ENCODE measurements at places on chromosomes 7 and 10.

GRCh38 chr10:101373063-101373462 lies 19.1 kb downstream of the BTRC start:
- no peak for DNase-seq

- no peak for DNase-seq
Measured at GRCh38 chr10:3980144-3980543, 195.1 kb upstream of the KLF6 start.

DNA sequence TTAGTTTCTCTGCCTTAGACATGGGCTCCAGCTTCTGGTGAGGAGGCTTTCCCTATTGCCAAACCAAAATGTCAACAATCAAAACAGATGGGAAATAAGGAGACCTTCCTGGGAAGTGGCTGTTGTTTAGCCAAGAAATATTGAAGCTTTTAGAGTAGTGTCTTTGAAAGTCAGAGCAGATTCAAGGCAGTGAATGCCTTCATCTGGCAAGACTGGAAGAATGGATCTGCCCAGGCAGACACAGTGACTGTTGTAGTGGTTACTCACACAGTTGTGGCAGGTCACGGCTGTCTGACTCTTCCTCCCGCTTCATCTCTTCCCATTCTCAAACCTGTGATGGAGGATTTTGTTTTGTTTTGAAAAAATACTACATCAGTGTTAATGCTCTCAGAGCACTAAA lies 154.1 kb upstream of the ADO start:
- no peak for DNase-seq

- no peak for DNase-seq
Measured at GRCh38 chr7:99469381-99470065, 3.2 kb upstream of the ZNF789 start.

DNA sequence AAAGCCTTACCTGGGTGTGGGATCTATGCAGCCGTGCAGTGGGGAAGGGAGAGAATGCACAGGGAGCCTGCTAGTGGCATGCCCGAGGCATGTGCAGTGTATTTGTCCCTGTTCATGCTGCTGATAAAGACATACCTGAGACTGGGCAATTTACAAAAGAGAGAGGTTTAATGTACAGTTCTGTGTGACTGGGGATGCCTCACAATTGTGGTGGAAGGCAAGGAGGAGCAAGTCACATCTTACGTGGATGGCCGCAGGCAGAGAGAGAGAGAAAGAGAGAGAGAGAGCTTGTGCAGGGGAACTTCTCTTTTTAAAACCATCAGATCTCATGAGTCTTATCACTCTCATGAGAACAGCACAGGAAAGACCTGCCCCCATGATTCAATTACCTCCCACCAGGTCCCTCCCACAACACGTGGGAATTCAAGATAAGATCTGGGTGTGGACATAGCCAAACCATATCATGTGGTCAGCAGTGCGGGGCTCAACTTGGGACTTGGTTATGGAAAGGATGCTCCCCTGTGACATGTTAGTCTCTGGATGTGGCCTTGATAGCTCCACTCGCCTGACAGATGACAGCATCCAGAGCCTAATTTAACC lies 128.9 kb downstream of the DOCK1 start:
- DNase-seq = no peak

DNA sequence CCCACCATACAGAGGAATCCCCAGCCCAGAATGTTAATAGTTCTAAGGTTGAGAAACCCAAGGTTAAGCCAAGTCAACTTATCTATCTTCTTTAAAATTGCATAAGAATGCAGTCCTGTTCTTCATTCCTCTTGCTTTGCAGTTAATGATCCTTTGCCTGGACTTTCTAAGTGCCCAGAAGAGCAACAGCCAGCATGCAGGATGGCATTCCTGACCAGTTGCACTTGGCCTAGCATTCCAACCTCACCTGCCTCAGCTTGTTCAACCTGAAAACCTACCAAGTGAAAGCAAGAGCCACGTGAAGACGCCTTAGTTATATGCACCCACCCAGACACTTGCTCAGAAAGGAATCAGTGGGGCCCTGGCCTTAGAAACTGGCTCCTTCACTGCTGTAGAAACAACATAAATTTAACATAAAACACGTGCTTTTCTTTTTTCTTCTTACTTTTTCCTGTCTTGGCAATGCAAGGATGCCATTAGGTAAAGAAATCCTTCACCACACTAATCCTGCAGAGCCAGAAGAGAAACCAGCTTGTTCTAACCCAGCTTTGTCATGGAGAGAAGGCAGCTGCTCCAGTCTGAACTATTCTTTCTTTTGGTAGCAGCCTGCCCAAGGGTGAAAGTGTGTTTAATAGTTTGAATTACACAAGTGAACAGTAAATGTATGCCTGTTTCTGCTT lies 25.0 kb downstream of the EGFR start:
- DNase-seq = no peak

DNA sequence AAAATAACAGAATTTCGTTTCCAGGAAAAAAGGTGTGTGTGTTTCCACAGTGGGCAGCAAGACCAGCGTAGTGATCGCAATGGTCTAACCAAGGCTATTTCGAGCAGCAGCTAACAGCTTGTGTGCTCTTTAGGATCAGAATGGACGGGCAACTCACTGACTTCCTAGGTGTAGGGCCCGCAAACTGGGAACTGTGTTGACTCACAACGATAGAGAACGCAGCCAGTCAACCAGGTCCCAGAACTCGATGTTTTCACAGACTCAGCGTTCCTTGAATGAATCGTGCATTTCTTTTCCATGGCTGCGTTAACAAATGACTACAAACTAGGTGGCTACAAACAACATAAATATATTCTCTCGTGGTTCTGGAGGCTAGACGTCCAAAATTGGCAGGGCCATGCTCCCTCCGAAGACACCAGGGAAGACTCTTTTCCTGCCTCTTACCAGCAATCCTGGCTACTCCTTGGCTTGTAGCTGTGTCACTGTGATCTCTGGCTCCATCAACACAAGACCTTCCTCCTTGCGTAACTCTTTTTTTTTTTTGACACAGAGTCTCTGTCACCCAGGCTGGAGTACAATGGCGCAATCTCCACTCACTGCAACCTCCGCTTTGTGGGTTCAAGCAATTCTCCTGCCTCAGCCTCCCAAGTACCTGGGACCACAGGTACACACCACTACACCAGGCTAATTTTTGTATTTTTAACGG lies 39.1 kb downstream of the PODXL start:
- DNase-seq = no peak

GRCh38 chr10:112497347-112497950 lies 50.4 kb downstream of the VTI1A start:
- no peak for DNase-seq

DNA sequence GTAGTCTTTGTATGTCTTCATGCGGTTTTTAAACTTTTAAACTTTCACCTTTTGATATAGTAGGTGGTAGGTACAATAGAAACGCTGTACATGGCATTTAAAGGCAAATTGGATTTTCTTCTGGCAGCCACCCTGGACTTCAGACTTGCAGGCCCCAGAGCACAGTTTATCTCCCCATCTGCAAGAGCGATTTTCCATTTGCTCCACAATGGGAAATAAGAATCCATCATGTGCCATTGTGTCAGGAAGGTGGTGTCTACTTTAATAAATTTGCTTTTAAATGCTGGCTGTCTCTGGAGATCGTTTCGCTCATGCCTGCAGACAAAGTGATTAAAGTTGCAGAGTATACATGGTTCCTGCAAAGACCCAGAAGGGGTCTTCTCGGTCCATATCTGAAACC lies 38.9 kb downstream of the UNC5B start:
- DNase-seq = no peak

GRCh38 chr7:129134356-129134987 lies 10.0 kb upstream of the TSPAN33 start:
- DNase-seq = no peak

DNA sequence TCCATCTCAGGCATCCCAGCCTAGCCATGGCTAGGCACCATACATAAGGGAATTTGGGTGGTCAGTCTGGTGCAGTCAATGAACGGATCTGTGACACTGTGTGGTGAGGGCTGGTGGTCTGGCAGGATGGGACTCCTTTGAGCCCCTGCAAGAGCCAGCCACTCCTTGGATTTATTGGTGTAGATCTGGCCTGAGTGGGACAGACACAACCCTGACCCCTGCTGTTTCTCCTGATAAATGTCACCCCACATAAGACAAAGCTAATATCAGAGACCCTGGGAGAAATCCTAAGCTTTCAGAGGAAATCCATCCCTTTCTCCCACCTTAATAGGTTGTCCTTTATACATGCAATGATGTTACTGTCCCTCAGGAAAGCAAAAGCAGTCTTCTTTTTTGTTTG lies 2.3 kb downstream of the FBXO24 start:
- no peak for DNase-seq

DNA sequence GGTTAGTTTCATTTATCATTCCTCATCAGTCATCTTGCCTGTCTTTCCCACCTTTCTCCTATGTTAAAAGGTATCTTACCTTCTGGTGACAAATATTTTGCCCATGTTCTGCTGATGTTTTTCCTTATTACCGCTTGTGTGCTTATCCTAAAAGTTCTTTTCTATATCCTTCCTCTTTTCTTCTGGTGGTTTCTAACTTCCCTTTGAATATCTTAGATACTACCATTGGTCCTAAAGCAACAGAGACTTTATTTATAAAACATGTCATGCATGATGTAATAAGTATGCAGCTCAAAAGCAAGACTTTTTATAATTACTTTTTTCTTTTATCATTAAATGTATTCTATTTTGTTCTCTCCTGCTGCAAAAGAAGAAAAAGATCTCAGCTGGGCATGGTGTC lies 24.8 kb downstream of the TBC1D12 start:
- DNase-seq = no peak

- DNase-seq = no peak
Measured at GRCh38 chr7:69670701-69671100, 72.4 kb downstream of the AUTS2 start.

DNA sequence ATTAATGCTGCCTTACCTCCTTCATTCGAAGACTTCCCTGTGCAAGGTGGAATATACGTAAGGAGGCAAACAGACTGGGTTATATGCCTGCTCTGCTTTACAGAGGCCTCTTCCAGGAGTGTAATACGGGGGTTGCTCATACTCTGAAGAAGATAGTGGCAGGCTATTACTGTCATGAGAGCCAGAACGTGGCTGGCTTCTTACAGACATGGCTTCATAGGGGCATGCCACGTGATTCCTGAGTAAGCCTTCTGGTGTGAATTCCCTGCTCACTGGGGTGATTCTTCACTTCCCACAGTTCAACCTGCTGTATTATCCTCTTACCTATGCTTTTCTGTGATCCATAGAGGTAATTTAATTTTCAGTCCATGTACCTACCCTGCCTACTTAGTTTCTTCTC lies 141.8 kb downstream of the ST7 start:
- no peak for DNase-seq

- no peak for DNase-seq
Measured at GRCh38 chr10:47454780-47455058, 29.2 kb downstream of the ANXA8 start.

- no peak for DNase-seq
Measured at GRCh38 chr7:77399816-77400215, 16.3 kb downstream of the GSAP start.

- no peak for DNase-seq
Measured at GRCh38 chr7:8511855-8512254, 78.4 kb downstream of the NXPH1 start.

DNA sequence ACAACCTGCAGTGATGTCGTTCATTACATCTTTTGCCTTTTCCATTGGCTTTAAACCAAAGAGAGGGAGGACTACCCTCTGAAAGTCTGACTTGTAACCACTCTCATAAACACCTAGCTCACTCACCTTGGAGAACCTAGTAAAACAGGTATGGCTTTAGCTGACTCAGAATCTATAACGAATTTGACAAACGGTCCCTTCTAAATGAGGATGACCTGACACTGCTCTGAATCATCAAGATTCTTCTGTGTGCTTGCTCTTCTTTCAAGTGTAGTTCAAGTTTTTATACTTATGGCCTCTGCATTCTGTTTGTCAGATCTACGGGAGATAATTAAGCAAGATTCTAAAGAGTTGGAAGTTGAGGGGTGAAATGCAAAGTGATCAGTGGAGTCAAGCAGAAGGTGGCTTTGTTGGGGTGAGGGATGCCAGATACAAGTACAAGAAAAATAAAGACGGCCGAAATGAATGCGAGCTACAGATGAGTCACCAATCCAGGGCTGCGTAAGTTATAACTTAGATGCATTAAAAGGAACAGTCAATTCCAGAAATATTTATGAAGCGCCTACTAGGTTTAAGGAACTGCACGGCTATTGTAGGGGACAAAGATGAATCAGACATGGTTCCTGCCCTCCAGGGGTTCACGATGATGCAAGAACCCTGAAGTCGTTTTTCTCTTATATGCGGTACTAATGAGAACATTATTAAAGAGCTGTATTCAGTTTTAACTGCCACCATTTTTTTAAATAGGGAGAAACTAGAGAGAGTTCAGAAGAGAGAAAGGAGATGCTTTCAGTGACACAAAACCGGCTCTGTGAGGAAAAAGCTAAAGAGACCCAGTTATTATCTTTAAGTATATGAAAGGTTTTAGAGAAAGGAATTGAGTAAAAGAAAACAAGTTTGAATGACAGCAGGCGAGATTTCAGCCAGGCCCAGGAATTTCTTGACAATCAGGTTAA lies 6.5 kb downstream of the HIPK2 start:
- DNase-seq = no peak

DNA sequence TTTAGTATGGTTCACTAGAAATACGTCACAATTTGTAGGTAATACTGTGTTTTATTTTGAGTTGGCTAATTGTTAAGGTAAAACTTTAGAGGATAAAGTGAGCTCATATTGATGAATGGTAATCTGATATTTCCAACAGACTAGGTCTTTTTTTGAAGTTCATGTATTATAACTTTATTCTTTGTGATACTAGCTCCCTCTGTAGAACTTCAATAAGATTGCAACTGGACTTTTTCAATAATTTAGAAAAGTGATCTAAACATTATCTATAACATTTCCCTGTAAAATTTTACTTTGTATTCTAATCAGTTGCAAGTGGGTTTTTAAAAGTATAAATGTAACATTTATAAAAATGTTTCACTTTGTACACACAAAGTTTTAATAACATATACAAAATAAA lies 83.5 kb downstream of the ADK start:
- no peak for DNase-seq

GRCh38 chr7:6650086-6650485 lies 13.0 kb downstream of the ZNF316 start:
- no peak for DNase-seq

- no peak for DNase-seq
Measured at GRCh38 chr7:155448632-155449007, 9.3 kb upstream of the EN2 start.

- no peak for DNase-seq
Measured at GRCh38 chr10:121792198-121792597, 135.6 kb downstream of the ATE1 start.
